ENCODE measurements at places on chromosomes 12 and 14.
A peak's percentile ranks its signal among the peaks of the same experiment; 100 is the strongest.

DNA sequence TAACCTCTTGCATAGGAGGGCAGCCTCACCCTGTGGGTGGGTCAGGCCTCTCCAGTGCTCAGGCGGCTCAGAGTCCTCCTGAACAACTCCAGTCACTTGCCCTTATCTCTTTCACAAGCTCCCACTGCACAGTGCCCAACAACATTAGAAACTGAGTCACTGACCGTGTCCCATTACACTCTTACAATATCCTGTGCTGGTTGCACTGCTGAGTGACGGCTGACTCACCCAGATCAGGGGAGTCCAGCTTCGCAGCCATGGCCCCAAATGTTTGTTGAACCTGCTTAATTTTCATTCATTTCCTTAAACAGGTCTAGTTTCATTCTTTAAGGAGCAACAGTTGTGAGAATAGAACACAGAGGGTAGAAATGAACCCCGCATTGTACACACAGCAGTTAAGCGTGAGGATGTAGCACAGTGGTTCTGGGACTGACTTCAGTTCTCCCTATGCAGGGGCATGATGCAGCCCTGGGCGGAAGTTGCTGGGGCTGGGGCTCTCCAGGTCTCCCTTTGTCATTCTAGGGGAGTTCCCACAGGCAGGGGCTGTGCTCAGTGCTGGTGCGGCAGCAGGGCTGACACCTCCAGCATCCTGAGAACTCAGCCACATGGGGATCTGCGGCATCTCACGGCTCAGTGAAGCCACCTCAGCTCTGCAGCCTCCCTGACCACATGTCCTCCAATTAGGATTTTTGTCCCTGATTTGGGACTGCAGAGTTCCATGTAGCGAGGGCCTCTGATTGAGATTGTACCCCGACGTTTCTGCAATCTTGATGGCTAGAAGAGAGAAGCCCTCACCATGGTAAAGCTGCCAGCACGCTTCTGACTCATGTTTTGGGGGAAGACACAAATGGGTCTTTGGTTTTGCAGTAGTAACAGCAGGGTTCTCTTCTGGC, 16.1 kb downstream of the GPR68 start:
- peak; percentile 22 for DNase-seq

- DNase-seq, result no peak
These were observed 256.5 kb upstream of the NPAS3 start for GRCh38 chr14:32682214-32682613.

DNA sequence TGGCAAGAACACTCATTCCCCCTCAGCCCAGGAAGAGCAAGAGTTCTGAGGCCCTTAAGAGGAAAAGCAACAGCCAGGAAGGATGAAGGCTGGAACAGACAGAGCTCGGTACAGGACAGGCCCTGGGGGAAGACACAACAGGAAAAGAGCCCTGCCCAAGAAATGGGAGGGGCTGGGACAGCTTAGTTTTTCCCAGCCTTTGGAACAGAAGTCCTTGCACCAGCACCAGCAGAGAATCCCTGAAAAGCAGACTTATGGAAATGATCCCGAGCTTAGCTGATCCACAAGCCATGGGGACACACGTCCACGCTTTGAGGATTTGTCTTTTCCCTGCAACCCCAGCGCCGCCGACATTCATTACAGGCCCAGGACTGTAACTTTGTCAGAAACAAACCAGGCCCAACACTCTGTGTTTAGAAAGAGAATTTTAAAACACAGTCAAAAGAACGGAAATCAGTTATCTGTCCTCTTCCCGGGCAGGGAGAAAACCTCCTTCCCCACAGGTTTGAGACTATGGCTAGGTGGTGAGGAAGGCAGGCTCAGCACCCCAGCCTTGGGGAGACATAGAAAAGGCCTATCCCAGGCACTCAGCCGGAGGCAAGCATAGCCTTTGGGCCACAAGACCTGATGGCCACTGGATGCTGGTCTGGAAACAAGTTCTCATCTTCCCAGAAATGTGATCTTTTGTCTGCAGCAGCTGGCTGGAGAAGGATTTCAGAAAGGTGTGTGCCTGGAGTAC, 4.0 kb upstream of the AVIL start:
- DNase-seq, result no peak

- no peak for DNase-seq
These were observed 984.8 kb downstream of the TMEM121 start for GRCh38 chr14:106511006-106511799.

DNA sequence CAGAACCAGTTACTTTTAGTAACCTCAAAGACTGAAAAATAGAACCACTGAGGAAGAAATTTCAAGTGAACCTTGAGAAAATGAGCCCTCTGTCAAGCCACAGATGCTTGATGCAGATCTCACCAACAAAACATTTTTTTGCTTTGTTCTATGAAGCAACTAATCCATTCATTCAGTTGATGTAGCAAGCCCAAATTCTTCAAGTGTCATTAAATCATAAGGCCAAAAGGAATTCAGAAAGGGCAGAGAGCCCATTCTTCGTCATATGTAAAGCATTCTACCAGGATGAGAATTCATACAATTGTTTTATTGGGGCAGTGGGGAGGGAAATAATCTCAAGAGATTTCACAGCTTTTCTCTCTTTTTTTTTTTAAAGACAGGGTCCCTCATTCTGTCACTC, 218.0 kb upstream of the RGS6 start:
- DNase-seq, result no peak

- DNase-seq, result peak; percentile 72
These were observed 601 bp downstream of the KLC1 start for GRCh38 chr14:103629503-103630121.

DNA sequence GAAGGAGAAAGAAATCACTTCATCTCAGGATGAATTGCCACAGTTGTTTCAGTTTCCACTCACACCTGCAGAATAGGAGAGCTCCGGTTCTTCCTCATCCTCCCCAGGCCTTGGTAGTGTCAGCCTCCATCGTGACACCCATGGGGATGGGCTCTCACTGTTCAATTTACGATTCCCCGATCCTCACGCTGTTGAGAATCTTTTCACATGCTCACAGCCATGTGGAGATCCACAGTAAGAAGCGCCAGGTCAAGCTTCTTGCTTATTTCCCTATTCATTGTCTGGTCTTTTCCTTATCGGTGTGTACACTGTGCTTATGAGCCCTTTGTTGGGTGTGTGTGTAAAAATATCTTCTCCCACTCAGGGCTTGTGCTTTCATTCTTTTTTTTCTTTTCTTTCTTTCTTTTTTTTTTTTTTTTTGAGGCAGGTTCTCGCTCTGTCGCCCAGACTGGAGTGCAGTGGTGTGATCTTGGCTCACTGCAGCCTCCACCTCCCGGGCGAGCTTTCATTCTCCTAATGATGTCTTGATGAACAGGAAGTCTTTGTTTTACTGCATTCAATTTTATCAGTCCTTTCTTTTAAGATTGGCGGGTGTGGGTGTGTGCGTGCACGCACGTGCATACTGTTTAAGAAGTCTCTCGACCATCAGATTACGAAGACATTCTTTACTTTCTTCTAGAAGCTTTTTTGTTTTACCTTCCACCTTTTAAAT, 21.5 kb downstream of the RIN3 start:
- no peak for DNase-seq

- DNase-seq, result no peak
These were observed 51.5 kb downstream of the ZC3H14 start for GRCh38 chr14:88614218-88614907.

GRCh38 chr12:71665090-71665463, 976 bp downstream of the THAP2 start:
- DNase-seq, result no peak

DNA sequence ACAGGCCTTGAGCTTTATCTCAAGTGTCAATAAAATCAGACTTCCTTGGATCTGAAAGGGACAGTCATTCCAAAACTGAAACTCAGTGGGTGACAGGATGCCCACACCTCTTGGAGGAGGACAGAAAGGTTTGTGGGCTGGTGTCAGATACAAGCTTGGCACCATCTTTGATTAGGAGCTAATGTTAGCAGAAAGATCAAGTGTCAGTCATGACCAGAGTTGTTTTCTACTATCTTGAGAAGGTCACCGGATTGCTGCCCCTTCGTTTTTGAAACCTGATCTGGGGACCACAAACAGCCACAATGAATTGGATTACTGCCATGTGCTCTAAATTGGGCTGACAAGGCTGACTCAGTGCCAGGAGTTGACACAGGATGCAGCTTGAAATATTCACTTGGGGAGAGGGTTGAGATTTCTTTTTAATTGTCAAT, 88.3 kb downstream of the OTOGL start:
- DNase-seq, result no peak

Measured in retina (tissue), 1 donor.